Dermis blood vessel endothelial cell (primary cell): ENCODE measurements at places on chromosomes 2 and 18. TPM values are rescaled to one million over a fixed set of nuclear protein-coding genes. Genes with fewer than 3 reads are reported as not detected.

- DNase-seq, result no peak
Observed at GRCh38 chr2:43305517-43305916, 79.1 kb upstream of the ZFP36L2 start.

GRCh38 chr2:690799-691198 is 13.6 kb upstream of the TMEM18 start:
- no peak for DNase-seq

DNA sequence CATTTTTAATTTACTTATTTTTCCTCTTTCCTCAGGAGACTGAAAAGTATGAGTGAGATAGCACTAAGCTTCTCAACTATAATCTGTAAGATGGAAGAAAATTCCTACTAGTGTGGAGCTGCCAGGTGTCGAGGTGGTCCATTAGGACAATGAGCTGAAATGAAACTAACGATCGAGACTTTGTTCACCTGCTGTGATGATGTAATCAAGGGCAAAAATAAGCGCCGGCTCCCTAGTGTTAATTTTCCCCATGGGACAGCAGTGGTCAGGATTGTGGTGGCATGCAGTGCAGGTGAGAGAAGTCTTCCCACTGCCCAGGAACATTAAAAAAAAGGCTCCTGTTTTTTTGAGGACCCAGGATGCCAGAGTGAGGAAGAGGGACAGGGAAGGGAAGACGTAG is 859.1 kb upstream of the GCFC2 start:
- no peak for DNase-seq

- no peak for DNase-seq
Observed at GRCh38 chr2:48146552-48146951, 240.3 kb upstream of the FBXO11 start.

DNA sequence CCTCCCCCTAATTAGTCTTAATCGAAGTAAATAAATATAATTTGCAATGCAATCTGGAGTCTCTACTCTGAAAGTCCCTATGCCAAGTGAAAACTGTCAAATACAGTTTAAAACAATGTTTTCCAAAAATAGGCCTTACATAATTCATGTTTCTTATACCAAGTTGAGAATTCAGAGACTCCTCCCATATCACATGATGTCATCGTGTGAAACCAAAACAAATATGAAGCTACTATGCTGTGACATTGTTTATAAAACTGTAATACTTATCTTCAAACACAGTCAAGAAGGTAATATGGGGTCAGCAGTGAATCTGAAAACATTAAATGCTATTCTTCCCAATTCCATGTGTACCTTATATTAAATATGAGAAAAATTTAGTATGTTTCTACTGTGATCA is 940.2 kb upstream of the FANCL start:
- no peak for DNase-seq

GRCh38 chr2:207167099-207167923 is 1.6 kb upstream of the KLF7 start:
- DNase-seq, result peak; percentile 50

ACMSD gene
- total RNA-seq, result 0.09 and 0.34 TPM in 2 replicates

PJVK gene
- total RNA-seq, result 0.34 and 0.42 TPM in 2 replicates
